ENCODE measurements at places on chromosomes 2 and 18.

DNA sequence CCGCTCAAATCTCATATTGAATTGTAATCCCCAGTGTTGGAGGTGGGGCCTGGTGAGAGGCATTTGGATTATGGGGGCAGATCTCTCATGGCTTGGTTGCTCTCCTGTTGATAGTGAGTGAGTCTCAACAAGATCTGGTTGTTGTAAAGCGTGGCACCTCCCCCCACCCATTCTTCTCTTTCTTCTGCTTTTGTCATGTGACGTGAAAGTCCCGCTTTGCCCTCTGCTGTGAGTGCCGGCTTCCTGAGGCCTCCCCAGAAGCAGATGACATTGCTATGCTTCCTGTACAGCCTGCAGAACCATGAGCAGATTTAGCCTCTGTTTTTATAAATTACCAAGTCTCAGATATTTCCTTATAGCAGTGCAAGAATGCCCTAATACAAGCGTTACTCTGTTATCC is 673.8 kb downstream of the ADCYAP1 start:
- DNase-seq: no peak

DNA sequence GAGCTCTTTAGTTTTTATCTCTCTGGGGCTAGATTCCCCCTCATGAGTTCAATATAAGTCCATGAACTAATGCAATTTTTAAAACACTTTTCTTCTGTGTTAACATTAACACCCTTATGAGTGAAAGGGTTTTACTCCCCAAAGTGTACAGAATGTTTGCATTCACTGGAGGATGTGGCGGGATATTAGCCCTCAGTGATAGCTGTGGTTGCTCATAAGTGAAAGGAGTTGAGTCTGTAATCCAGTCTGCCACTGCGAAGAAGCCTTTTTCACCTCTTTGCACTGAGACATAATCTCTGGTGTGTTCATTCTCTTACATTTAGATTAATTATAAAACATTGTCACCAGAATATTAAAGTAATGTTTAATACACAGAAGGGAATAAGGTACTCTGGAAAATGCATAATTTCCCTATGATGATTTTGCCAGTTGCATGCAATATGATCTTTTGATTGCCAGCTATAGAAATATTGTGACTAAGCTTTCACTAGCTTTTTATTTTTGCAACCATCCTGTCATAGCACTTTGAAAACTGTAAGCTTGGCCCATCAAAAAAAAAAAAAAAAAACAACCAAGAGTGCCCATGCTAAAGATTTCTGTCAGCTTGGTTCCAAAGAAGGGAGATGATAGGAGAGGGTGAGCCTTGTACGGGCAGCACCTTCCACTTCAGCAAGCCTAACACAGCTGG is 113.2 kb downstream of the BCL11A start:
- DNase-seq: no peak

GRCh38 chr2:189553504-189554088 is 27.0 kb downstream of the SLC40A1 start:
- DNase-seq: no peak

DNA sequence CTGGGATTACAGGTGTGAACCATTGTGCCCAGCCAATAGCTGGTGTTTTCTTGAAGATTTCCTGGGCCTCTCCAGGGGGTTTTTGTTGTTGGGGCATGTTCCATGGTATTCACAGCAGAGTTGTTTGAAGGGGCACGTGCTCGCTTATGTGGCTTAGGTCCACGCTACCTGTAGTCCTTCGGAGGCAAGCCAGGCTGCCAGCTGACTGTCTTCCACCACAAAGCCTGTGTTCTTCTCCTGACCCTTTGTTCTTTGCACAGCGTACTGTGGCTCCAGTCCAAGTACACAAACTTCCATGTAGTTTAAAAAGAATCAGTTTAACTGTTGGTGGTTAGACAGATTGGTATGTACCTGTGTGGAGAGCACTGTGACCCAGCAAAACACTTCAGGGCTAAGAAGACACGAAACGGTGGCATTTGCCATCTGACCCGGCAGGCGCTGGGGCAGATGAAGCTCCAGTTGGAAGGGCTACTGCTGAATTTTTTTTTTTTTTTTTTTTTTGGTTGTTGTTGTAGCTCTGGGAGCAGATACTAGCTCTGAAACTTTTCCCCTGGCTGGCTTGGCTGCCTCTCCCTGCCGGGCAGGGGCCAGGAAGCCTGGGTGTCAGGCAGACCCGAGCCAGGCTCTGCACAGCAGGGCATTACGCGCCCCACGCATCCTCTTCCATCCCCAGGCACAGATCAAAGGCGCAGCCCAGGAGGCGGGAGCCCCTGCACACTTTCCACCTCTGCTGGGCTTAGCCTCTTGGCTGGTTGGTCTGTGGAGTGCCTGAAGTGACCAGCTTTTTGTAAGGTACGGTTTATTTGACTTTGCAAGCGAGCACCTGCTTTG is 5.7 kb downstream of the GREB1 start:
- no peak for DNase-seq

DNA sequence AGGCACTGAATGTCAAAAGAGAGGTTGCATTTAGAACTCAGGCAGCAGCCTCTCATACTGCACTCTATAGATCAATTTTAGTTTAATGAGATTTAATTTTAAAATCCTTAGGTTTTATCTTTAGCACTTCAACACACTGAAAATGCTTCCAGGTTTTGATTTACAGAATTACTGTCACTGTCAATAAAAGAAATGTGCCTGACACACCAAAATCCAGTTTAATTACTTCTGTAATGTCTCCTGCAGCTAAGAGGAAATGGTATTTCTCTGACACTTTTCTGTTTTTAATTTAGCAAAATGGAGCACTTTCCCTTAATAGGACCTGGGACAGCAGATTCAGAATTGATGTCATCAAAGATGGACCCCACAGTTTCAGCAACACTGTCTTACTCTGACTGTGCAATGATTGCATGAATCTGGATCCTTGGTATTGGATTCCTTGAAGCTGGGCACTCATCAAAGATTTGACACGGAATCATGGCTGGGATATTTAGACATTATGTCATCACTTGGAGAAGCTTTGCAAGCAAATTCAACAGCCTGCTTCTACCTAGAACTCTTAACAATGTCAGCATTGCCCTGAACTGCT is 576.5 kb downstream of the NRXN1 start:
- no peak for DNase-seq

DNA sequence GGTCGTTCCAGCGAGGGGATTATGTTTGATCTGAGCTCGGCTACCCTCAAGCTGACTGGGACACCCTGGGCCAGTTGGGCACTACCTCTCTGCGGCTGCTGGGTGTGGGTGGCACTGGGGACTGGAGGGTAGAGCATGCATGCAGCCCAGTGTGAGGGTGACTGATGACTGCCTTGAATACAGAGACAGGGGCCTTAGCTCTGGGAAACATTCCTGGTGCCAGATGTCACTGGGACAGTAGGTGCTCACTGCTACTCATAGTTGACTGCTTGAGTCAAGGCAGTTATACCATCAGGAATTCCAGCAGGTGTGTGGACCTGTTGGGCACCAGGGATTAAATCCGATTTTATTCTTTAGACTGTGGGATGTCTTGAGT is 33.6 kb upstream of the ATP6V1B1 start:
- DNase-seq: no peak

DNA sequence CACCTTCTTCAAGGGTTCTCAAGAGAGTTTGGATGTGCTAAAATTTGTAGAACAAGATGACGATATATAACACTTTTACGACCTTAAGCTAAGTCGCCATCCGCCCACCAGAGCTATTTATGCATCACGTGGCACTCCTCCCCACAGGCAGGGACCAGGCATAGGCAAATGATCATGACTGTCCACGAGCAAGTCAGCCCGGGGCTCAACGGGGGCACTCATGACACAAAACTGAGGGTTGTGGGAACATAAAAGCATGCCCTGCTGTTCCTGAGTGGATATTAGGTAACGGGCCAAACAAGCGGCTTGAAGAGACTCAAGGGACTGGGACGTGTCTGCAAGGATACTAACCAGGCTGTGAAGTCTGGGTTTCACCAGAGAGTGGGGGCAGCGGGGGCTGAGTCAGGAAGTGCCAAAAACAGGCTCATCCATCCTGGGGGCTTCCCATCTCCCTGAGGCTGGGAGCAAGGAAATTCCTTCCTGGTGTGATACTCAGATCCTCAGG is 58.1 kb downstream of the FAM178B start:
- DNase-seq: no peak

DNA sequence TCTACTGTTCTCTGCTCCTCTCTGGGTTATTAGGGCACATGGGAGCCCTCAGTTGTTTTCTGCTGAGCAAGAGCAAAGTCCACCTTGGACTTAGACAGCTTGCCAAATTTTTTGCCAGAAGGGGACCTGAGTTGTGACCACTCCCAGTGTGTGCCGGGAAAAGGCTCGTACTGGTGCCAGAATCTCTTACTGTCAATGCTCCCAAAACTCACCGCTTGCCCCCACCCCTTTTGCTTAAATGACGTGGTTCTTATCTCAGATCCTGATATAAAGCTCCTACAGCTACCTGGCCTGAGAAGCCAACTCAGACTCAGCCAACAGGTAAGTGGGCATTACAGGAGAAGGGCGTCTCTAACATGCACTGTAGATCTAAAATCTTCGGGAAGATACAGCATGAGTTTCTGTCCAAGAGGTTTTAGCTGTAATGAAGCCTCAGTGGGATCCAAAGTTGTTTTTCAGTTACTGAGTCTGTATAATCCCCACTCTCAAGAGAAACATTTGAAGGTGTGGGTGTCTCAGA is at the start of gene REG1A:
Gene REG1A (plus strand): TSS at position 295 of the 520 bp plus-strand sequence. CDS start 374 bp downstream, outside the sequence.
- no peak for DNase-seq

DNA sequence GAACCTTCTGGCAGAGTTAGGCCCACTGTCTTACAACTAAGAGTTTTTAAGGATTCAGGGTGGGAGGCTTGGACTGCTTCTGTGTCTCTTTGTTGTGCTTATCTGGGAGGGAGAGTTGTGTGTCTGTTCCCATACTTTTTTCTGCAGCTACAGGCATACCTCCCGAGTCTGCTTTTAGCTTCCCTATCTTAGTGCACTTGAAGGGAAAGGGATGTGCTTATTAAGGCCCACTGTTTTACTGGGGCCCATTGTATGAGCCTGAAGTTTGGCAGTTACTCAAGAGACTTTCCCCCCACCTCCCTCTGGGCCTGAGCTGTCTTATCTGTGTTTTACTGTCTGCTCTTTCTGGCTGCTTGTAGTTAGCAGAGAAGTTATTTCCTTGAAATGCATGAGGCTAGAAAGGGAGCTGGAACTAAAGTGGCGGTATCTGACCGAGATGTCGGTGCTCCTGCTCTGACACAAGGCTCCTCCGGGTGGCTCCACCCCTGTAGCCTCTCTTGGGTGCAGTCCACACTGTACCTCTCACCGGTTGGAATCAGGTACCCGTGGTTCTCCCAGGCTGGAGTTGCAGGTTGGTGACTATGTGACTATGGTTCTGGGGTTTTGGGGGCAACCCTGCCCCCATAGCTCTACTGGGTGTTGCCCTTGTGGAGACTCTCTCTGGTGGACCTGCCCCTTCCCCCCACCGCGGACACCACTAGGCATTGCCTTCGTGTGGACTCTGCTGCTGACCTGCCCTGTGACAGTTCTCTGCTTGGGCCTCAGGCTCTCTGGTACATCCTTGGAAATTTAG is 12.9 kb downstream of the UBR3 start:
- DNase-seq: no peak

DNA sequence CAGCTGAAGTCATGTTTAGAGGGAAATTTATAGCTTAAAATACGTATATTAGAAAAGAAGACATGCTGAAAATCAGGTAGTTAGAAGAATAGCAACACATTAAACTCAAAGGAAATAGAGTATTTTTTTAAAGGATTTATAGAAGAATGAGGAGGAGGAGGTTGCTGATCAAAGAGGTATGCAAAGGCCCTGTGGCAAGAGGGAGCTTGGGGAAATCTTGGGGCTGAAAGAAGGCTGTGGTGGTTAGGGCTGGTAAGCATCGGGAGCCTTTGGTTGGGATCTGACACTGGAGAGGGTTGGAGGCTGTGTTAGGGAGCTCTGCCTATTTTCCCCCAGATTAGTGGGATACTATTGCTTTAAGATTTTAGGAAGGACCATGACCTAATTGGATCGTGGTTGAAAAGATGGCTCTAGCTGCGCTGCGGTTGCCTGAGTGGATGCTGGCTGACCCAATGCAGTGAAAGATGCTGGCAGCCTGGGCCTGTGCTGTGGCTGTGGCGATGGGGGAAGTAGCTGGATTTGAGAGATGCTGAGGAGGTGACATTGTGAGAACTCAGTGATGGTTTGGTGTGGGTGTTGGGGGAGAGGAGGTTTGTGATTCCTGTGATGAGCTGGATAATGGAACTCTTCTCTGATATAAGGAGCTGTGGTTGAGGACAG is 11.7 kb downstream of the DGKD start:
- no peak for DNase-seq

DNA sequence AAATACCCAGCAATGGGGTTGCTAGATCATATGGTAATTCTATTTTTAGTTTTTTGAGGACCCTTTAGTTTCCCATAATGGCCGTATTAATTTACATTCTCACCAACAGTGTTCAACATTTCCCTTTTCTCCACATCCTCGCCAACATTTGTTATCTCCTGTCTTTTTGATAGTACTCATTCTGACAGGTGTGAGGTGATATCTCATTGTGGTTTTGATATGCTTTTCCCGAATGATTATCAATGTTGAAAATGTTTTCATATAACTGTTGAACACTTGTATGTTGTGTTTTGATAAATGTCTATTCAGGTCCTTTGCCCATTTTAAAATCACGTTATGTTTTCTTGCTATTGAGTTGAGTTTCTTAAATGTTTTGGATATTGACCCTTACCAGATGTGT is 5.8 kb upstream of the RIF1 start:
- no peak for DNase-seq

DNA sequence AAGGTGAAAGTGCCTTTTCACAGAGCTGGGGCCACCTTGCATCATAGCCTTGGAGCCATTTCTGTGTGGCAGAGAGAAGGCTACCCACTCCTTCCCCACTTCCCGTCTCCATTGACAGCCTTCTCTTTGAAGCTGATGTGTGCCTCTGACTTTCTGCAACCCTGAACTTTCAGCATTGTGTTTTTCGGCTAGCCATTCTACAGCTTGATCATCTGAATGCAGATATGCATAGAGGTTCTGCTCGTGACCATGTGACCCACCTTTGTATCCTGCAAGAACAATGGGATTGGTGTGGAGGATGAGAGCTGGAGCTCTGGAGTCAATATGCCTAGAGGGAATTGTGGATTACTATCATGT is 69.1 kb upstream of the KCNE4 start:
- DNase-seq: no peak

DNA sequence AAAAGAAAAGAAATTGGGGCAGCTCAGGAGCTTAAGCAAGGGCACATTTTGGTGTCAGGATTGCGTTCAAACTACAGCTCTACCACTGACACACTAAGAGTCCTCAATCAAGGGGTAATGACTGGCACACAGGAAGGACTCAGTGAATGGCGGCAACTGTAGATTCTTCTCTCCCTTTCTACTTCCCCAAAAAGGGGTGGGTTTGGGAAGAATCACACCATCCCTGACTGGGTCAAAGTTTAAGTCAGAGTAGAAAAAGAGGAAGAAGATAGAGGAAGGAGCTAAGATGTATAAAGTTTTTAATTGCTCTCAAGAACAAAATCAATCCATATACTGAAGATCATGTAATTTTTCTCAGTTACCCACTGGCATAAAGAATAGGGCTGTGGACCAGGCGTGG is 2.6 kb downstream of the NLRC4 start:
- DNase-seq: no peak

DNA sequence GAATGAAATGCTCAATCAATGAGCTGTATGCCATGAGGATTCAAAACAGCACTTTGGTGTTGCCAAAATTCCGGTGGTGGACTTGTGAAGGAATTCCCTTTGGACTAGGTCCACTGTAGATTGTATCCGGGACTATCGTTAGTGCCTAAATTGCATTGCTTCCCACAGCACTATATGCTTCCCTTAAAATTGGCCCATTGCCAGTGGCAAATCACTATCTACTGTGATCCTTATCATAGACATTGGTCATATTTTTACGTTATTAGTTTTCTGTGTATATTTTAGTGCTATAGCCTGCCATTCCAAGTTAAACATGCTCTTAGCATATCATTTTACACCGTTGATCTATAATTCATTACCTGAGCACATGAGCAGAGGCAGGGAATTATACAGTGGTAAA is 1.7 kb downstream of the PJVK start:
- no peak for DNase-seq
